ENCODE measurements at places on chromosomes 7 and 10.

DNA sequence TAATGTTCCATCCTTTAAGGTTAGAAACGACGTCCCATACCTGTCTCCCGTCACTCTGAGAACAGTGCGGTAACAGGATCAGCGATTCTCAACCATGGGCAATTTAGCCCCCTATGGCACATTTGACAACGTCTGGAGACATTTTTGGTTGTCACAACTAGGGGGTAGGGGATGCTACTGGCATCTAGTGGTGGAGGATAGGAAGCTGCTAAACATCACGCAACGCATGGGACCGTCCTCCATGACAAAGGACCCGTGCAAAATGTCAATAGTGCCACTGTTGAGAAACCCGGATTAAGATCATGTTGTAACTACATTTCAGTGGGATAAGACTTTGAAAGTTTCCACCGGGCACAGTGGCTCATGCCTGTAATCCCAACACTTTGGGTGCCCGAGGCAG, 5.0 kb upstream of the PAXIP1 start:
- peak; percentile 21 for DNase-seq

GRCh38 chr7:157973971-157974677, 613.5 kb downstream of the PTPRN2 start:
- no peak for DNase-seq

DNA sequence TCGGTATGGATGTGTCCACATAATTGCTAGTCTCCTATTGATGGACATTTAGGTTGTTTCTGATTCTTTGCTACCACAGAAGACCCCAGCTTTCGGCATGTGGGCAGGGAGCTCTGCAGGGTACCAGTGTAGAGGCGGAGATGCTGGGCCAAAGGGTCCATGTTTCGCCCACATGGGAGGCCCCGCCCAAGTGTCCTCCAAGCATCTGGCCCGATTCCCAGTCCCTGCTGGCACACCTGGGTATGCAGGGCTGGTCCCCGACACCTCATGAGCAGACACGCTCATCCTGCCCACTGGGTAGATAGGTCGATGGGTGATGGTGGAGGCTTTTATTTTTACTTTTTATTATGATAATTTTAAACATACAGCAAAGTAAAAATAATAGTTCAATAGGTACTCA, 19.4 kb upstream of the TBRG4 start:
- no peak for DNase-seq

DNA sequence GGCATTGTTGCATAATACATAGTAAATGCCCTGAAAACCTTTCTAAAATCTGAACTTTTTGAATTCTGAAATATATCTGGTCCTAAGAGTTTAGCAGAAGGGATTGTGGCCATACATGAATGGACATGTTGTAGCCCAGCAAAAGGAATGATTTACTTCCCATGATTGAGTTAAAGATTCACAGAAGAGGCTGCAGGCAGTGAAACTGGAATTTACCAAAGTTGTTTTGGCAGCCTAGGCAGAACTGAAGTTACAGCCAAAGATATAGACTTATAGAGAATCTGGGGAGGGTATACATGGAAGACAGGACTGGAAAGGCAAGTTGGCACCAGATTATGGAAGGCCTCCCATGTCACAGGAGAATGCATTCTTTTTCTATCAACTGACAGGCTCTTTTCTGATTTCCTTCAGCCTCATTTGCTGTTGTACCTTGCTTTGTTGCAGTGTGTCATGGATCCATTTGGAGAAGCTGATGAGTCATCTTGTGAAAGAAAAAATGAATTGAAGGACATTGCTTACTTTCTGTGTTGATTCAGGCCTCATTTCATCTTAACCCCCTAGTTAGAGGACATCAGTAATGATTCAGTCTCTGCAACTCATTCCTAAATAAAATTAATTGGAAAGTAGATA, 356.2 kb upstream of the LRGUK start:
- DNase-seq: no peak

GRCh38 chr10:104307576-104308438, 30.5 kb downstream of the ITPRIP start:
- no peak for DNase-seq

DNA sequence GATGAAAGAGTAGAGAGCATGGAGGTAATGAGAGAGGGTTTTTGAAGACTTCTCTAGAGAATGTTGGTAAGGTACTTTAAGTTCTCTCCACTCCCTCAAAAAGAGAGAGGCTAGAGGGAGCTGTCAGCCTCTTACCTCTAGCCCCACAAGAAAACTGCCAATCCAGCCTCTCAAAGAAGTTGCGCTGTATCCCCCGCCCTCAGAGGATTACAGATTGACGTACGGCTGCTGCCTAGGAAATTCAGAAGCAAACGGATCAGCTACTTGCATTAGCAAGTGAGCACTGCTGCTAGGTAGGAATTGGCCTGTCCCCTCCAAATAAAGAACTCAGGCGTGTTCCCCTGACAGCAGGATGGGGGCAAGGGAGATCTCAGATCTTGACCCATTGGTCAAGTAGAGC, 34.2 kb downstream of the TYW1B start:
- DNase-seq: no peak

DNA sequence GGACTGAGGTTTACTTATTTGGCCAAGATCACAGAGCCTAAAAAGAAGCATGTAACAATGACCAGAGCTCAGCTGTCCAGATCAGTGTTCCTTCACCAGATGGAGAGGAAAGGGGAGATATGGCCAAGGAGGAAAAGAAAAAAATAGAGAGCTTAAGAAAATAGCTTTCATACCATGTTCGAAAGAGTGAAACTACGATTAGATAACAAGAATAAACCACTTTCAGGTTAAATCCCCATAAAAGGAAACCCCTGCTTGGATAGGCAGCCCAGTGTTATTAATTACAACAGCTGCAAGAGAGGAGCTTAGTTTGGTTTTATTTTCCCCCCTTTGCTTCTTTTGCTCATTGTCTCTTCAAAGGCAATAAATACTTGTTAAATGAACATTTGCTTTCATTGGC, 160.8 kb downstream of the ZNF438 start:
- DNase-seq: no peak

DNA sequence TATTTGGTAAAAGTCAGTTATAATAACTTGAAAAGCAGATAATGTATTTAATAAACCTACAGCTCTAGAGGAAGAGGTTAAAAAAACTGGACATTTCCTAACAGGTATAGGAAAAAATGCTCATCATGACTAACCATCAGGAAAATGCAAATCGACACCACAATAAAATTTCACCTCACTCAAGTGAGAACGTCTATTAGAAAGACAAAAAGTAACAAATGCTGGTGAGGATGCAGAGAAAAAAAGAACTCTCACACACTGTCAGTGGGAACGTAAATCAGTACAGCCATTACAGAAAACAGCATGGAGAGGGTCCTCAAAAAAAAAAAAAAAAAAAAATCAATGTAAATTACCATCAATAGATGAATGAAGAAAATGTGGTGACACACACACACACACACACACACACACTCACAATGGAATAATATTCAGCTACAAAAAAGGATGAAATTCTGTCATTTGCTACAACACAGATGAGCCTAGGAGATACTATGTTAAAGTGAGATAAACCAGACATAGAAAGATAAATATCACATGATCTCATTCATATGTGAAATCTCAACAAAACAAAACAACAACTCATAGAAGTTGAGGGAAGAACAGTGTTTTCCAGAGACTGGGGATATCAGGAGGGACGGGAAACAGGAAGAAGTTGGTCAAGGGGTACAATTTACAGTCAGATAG, 20.1 kb downstream of the EPC1 start:
- DNase-seq: no peak

- DNase-seq: no peak
Observed at GRCh38 chr7:36279200-36279925, 110.3 kb upstream of the ANLN start.

- DNase-seq: no peak
Observed at GRCh38 chr10:61836888-61837754, 64.4 kb upstream of the ARID5B start.

DNA sequence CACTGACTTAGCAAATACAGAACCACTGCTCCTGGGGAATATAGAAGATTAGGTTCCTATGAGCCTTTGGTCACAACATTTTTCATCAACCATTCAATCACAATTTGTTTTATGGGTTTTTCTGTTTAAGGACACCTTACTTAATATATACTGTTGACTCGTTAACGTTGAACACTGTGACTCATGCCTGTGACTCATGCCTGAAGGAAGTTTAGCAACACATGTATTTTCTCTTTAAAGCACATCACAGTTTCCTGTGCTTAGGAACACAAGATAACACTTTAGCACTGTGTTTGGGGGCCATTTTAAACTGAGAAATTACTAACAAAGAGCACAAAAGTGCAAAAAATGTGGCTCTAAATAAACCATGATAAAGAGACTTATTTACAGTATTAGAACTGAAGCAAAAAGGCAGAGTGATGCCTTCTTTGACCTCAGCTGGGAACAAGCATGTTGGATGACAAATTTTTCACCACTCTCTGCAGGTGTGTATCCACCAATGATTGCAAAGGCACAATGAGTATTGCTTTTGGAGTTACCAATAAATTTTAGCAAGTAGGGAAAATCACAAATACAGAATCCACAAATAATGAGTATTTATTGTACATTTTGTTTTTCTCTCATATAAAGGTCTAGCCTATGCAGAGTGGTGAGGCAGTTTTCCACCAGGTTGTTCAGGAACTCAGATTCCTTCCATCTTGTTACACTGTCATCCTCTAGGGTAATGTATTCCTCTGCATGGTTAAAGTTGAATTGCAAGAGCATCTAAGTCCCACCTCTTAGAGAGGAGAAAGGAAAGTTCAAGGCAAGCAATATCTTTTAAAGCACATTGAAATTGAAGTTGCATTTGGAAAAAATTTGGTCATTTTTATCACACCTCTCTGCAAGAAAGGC, 7.3 kb downstream of the FGFBP3 start:
- peak; percentile 61 for DNase-seq

DNA sequence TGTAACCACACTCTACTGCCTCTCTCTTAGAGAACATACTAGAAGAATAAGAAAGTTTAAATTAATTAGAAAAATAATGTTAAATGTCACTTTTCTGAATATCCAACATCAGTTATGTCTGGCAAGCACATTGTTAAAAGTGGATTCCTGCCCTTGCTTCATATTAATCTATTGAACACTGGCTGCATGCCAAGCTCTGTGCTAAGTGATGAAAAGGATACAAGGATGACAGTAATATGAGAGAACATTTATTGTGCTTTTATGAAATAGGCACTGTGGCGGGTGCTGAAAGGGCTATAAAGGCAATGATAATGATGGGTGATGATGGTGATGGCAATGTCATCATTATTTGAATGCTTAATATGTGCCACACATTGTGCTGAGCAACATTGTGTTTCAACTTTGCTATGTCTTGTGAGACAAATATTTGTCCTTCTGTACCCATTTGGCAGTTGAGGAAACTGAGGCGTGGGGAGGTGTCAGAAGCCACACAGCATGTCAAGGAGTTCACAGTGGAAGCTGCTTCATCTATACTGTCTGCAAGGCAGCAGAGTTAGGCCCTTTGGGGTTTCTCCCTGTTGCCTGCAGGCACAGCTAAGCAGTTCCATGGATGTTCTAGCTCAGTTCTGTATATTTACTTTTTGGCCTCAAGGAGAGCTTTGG, 64.2 kb upstream of the RAPGEF5 start:
- DNase-seq: no peak

- peak; percentile 46 for DNase-seq
Observed at GRCh38 chr10:80500572-80501380, 36.9 kb upstream of the SH2D4B start.

GRCh38 chr7:100210805-100211204, 8.9 kb upstream of the PVRIG start:
- no peak for DNase-seq

DNA sequence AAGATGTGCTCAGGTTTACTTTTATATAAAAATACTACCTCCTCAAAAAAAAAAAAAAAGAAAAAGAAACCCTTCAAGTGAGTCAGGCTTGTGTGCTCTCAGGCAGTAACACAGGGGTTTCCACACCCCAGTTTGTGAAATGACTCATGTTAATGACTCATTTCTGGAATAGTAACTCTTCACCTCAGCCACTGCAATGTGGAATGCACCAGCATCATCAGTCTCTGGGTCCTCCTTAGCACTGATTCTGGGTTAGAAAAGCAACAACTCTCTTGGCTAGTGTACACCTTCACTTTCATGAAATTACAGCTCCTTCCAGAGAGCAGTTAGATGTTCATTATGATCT, 110.6 kb downstream of the EMX2 start:
- DNase-seq: no peak

GRCh38 chr7:55983537-55983936, 19.2 kb downstream of the NIPSNAP2 start:
- DNase-seq: no peak

- DNase-seq: no peak
Observed at GRCh38 chr10:80427541-80427940, 19.2 kb downstream of the PRXL2A start.

GRCh38 chr7:3957472-3958108, 656.5 kb downstream of the SDK1 start:
- no peak for DNase-seq
